ENCODE measurements at places on chromosomes 4 and X. TPM values are rescaled to one million over a fixed set of nuclear protein-coding genes. Genes with fewer than 3 reads are reported as not detected.

- H3K27me3 ChIP-seq = no peaks in the 10 kb centered on the region
- H3K36me3 ChIP-seq = no peaks in the 10 kb centered on the region
- no peak for DNase-seq
Measured at GRCh38 chr4:21320034-21320433, 619.8 kb downstream of the PACRGL start.

DNA sequence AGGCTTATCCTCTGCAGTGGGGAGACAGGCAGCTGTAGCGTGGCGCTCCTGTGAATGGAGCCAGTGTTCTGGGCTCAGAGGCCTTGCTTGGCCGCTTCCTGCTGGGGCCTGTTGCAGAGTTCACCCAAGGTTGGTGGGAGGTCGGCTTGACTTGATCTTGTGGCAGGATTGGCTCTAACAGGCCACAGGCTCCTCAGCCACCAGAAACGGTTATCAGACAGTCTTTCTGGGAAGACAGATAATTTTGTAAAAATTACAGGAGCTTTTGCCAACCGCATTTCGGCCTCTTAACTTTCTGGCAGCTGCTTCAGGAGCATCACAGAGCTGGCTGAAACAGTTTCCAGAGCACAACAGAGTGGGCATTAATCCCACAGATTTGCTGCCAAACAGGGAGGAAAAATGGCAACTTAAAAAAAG lies 66.4 kb downstream of the DIPK2B start:
- DNase-seq = peak; percentile 36
- H3K27me3 ChIP-seq = no peaks in the 10 kb centered on the region
- no peaks in the 10 kb centered on the region for H3K36me3 ChIP-seq
- no peaks in the 10 kb centered on the region for H3K4me1 ChIP-seq
- H3K27ac ChIP-seq = no peak overlapping the region

- peak overlapping the region; percentile 82 for H3K27ac ChIP-seq
- H3K27me3 ChIP-seq = no peaks in the 10 kb centered on the region
- H3K4me1 ChIP-seq = peaks cover 24% of the 10 kb centered on the region
- H3K36me3 ChIP-seq = no peaks in the 10 kb centered on the region
- DNase-seq = peak; percentile 65
Measured at GRCh38 chr4:3041192-3042142, 32.9 kb downstream of the HTT-AS start.

DNA sequence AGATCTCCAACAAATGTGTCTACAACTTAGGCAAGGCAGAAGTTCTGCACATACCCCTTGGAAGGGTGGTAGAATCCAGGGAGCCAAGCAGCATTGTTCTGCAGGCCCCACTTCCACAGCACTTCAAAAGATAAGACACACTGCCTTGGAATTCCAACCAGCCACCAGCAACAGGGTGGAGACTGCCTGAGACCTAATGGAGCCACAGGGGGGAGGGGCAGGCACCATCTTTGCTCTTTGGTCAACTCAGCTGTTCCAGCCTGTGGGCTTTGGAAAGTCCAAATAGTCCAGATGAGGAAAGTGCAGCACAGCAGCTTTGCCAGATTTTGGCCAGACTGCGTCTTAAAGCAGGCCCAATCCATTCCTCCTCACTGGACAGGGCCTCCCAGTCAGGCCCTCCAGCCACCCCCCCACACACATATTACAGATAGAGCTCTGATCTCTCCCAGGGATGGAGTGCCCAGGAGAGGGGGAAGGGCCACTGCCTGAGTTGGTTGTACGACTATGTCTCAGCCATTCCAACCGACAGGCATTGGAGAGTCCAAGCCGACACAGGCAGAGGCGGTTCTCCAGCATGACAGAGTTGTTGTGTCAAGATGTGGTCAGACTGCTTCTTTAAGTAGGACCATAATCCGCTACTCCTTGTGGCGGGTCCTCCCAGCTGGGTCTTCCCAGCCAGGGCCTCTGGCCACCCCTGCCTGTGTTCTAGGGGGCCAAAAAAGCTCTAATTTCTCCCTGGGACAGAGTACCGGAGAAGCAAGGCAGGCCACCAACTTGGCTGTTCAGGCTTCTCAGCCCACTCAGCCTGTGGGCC lies 42.5 kb upstream of the ANTXR2 start:
- H3K27ac ChIP-seq = no peak overlapping the region
- DNase-seq = no peak
- no peaks in the 10 kb centered on the region for H3K4me1 ChIP-seq
- H3K36me3 ChIP-seq = no peaks in the 10 kb centered on the region
- no peak overlapping the region for H3K4me3 ChIP-seq
- no peaks in the 10 kb centered on the region for H3K27me3 ChIP-seq

- no peaks in the 10 kb centered on the region for H3K4me1 ChIP-seq
- H3K27me3 ChIP-seq = peaks cover 3% of the 10 kb centered on the region
- no peak overlapping the region for H3K4me3 ChIP-seq
- no peaks in the 10 kb centered on the region for H3K36me3 ChIP-seq
- no peak for DNase-seq
Measured at GRCh38 chrX:105552395-105552794, 269.9 kb upstream of the NRK start.

Gene NPY2R
- not detected for total RNA-seq

GRCh38 chr4:161101881-161102280 lies 1061.9 kb downstream of the FSTL5 start:
- H3K27me3 ChIP-seq = no peaks in the 10 kb centered on the region
- no peaks in the 10 kb centered on the region for H3K4me1 ChIP-seq
- no peaks in the 10 kb centered on the region for H3K36me3 ChIP-seq
- H3K4me3 ChIP-seq = no peak overlapping the region
- H3K27ac ChIP-seq = no peak overlapping the region

- no peak for DNase-seq
- H3K4me3 ChIP-seq = no peak overlapping the region
- H3K4me1 ChIP-seq = no peaks in the 10 kb centered on the region
- H3K27me3 ChIP-seq = no peaks in the 10 kb centered on the region
- H3K36me3 ChIP-seq = no peaks in the 10 kb centered on the region
Measured at GRCh38 chrX:35726176-35726575, 72.0 kb upstream of the MAGEB16 start.

- no peaks in the 10 kb centered on the region for H3K27me3 ChIP-seq
- no peaks in the 10 kb centered on the region for H3K4me1 ChIP-seq
- H3K36me3 ChIP-seq = no peaks in the 10 kb centered on the region
- H3K27ac ChIP-seq = no peak overlapping the region
- H3K4me3 ChIP-seq = no peak overlapping the region
- no peak for DNase-seq
Measured at GRCh38 chrX:36336751-36337150, 417.2 kb downstream of the CFAP47 start.

- DNase-seq = no peak
- H3K36me3 ChIP-seq = no peaks in the 10 kb centered on the region
- H3K27me3 ChIP-seq = no peaks in the 10 kb centered on the region
- no peak overlapping the region for H3K4me3 ChIP-seq
- no peak overlapping the region for H3K27ac ChIP-seq
- no peaks in the 10 kb centered on the region for H3K4me1 ChIP-seq
Measured at GRCh38 chr4:176360446-176360845, 40.7 kb downstream of the SPCS3 start.

DNA sequence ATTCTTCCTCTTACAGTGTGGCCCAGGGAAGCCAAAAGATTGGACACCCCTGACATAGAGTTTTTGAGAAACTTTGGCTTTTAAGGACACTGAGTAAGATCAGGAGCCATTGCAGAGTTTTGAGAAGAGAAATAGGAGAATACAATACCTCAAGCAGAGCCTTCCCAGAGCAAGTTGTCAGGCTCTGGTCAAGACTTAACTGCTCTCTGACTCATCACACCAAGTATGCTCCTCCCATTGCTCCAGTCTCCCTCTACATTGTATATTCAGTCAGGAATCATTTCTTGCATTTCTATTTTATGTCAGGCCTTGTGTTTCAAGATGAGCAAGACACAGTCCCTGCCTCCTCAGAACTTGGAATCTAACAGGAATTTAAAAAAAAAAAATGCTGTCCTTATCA lies 176.4 kb upstream of the FMR1 start:
- H3K4me1 ChIP-seq = no peaks in the 10 kb centered on the region
- DNase-seq = no peak
- no peaks in the 10 kb centered on the region for H3K36me3 ChIP-seq
- no peaks in the 10 kb centered on the region for H3K27me3 ChIP-seq
- no peak overlapping the region for H3K4me3 ChIP-seq
- no peak overlapping the region for H3K27ac ChIP-seq

GRCh38 chr4:127781300-127782024 lies 660 bp upstream of the HSPA4L start:
- H3K27ac ChIP-seq = peak overlapping the region; percentile 92
- no peaks in the 10 kb centered on the region for H3K36me3 ChIP-seq
- DNase-seq = peak; percentile 57
- peak overlapping the region; percentile 68 for H3K4me3 ChIP-seq
- no peaks in the 10 kb centered on the region for H3K27me3 ChIP-seq
- H3K4me1 ChIP-seq = peaks cover 5% of the 10 kb centered on the region

- H3K27me3 ChIP-seq = no peaks in the 10 kb centered on the region
- H3K4me3 ChIP-seq = no peak overlapping the region
- H3K27ac ChIP-seq = no peak overlapping the region
- H3K36me3 ChIP-seq = no peaks in the 10 kb centered on the region
Measured at GRCh38 chrX:143363419-143363818, 153.9 kb downstream of the SPANXN3 start.

Gene WDR45
- total RNA-seq = 64.1 TPM

DNA sequence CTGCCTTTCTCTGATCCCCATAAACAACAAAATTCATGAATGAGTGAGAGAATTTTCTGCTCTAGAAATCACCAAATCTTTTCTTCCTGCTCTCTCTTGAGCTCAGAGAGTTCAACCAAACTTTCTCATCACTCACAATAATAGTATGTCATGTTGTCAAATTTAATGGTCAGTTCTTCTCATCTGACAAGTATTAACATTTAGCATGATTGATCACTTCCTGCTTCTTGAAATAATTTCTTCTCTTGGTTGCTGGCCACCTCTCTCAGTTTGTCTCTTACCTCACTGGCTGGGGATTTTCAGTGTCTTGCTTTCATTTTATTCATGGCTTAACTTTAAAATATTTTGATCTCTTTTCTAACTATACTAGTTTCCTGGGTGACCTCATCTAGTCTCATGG lies 25.5 kb upstream of the FGF5 start:
- no peaks in the 10 kb centered on the region for H3K36me3 ChIP-seq
- peaks cover 4% of the 10 kb centered on the region for H3K27me3 ChIP-seq
- no peak overlapping the region for H3K4me3 ChIP-seq
- H3K4me1 ChIP-seq = no peaks in the 10 kb centered on the region
- no peak overlapping the region for H3K27ac ChIP-seq

- no peak overlapping the region for H3K4me3 ChIP-seq
- H3K36me3 ChIP-seq = no peaks in the 10 kb centered on the region
- no peak for DNase-seq
- no peaks in the 10 kb centered on the region for H3K4me1 ChIP-seq
Measured at GRCh38 chrX:47579537-47579936, 2.7 kb upstream of the TIMP1 start.

Gene ETNPPL
- total RNA-seq = 5.3 TPM

DNA sequence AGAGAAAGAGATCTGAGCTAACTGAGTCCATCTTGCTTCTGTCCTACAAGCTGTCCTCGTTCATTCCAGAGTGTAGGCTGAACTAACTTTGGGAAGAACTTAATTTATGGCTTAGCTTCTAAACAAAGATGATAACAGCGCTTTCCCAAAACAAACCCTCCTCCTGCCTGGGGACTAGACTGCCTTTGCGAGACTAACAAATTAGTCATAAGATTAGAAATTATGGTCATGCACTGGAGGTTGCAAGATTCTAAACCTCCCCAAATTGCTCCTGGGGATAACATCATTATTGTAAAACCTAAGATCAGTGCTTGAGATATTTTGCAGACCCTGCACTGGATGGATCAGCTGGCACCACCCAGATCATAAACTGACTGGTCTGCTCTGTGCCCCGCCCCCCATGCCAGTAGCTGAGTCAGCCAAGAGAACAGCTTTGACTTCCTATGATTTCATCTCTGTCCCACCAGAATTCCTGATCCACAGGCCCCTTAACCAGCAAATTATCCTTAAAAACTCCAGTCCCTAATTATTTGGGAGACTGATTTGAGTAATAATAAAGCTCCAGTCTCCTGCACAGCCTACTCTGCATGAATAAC lies 883.3 kb downstream of the TRIML1 start:
- no peaks in the 10 kb centered on the region for H3K4me1 ChIP-seq
- DNase-seq = no peak
- no peak overlapping the region for H3K4me3 ChIP-seq
- H3K36me3 ChIP-seq = no peaks in the 10 kb centered on the region
- H3K27me3 ChIP-seq = no peaks in the 10 kb centered on the region

- H3K4me1 ChIP-seq = no peaks in the 10 kb centered on the region
- H3K36me3 ChIP-seq = no peaks in the 10 kb centered on the region
- no peak overlapping the region for H3K27ac ChIP-seq
Measured at GRCh38 chrX:118655561-118656246, 71.7 kb upstream of the IL13RA1 start.

DNA sequence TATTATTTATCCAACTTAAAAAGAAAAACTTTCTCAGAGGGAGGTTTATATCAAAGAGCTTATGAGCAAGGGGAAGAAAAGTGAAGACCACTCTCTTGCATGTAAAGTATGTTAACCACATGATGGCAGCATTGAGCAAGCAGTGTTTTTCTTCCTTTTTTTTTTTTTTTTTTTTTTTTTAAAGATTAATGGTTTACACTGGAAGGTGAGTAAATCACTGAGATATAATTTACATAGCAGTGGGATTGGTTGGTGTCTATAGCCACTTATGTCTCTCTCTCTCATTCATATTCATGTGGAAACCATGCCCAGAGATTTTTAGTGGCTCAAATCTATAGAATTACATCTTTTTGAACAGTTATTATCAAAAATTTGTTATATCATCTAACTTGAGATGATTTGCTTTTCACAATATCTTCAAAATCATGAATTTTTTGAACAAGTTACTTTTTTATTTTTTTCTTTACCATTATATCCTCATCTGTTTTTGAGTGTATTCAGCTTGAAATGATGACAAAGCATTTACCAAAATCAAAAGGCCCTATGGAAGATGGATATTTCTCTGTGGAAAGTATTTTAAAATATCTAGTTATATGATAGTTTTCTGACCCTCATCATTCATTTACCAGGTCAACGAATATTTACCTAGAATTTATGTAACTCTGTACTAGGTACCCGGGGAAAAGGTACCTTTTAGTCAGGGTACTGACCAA lies 31.6 kb downstream of the MTHFD2L start:
- no peaks in the 10 kb centered on the region for H3K4me1 ChIP-seq

GRCh38 chr4:35772291-35772690 lies 472.0 kb downstream of the ARAP2 start:
- H3K27me3 ChIP-seq = no peaks in the 10 kb centered on the region
- no peaks in the 10 kb centered on the region for H3K36me3 ChIP-seq
- no peak overlapping the region for H3K27ac ChIP-seq
- DNase-seq = no peak
- no peaks in the 10 kb centered on the region for H3K4me1 ChIP-seq

Gene RAI2
- 0.39 TPM for total RNA-seq

All from adrenal gland (tissue), 19 donors.